ENCODE measurements at places on chromosomes 6 and 20.

- no peak for DNase-seq
Observed at GRCh38 chr6:140581601-140582000, 1207.2 kb upstream of the CITED2 start.

DNA sequence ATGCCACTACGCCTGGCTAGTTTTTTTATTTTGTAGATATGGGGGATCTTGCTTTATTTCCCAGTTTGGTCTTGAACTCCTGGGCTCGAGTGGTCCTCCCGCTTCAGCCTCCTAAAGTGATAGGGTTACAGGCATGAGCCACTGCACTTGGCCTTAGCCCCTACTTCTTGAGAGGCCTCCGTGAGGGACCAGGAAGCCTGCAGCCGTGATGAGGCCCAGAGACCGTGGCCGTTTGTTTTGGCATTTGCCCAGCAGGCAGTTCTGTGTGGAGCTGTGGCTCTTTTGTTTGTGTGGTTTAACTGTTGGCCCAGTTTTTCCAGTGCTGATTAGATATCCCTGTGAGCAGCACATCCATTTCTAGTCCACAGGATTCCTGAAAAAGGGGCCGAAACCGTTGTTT is 39.8 kb downstream of the SRSF3 start:
- DNase-seq = no peak

- DNase-seq = no peak
Observed at GRCh38 chr6:32191696-32192607, 491 bp downstream of the GPSM3 start.

- no peak for DNase-seq
Observed at GRCh38 chr6:51720327-51720726, 367.1 kb downstream of the PKHD1 start.

GRCh38 chr6:90217506-90218127 is 79.0 kb downstream of the BACH2 start:
- DNase-seq = no peak

DNA sequence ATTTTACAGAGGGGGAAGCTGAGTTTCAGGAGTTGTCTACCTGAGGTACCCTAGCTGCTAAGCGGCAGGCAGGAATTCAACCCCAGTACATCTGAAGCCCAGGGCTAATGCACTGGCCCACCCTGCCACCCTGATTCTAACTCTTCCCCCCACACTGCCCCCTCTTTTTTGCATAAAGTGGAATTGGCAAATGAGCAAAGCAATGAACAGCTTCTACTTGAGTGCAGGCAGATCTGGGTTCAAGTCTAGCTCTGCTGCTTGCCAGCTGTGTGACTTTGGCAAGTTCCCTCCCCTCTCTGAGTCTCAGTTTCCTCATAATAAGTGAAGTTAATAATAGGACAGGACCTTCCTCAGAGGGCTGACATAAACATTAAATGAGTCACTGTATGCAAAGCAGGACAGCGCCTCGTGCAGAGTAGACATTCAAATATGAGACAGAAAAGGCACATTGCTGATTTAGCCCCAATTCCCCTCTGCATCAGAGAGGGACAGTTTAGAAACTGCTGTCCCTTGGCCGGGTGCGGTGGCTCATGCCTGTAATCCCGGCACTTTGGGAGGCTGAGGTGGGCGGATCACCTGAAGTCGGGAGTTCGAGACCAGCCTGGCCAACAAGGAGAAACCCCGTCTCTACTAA is 4.7 kb downstream of the ADA start:
- no peak for DNase-seq

DNA sequence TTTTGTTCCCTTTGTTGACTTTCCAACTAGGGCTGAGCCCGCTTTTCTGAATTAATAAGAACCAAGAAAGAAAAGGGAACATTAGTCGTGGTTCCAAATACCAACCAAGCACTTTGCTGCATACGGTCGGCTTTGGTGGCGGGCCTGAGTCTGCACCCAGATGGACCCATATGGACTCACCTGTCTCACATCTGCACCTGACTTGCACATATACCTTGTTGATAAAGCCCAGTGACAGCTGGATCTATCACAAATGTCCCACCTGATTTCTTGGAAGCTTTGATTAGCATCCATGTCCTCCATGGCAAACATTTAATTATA is 39.0 kb downstream of the TPD52L1 start:
- DNase-seq = no peak

Data from activated naive CD4-positive, alpha-beta T cell (primary cell).